ENCODE measurements at places on chromosomes 1 and 21.
A peak's percentile ranks its signal among the peaks of the same experiment; 100 is the strongest.

DNA sequence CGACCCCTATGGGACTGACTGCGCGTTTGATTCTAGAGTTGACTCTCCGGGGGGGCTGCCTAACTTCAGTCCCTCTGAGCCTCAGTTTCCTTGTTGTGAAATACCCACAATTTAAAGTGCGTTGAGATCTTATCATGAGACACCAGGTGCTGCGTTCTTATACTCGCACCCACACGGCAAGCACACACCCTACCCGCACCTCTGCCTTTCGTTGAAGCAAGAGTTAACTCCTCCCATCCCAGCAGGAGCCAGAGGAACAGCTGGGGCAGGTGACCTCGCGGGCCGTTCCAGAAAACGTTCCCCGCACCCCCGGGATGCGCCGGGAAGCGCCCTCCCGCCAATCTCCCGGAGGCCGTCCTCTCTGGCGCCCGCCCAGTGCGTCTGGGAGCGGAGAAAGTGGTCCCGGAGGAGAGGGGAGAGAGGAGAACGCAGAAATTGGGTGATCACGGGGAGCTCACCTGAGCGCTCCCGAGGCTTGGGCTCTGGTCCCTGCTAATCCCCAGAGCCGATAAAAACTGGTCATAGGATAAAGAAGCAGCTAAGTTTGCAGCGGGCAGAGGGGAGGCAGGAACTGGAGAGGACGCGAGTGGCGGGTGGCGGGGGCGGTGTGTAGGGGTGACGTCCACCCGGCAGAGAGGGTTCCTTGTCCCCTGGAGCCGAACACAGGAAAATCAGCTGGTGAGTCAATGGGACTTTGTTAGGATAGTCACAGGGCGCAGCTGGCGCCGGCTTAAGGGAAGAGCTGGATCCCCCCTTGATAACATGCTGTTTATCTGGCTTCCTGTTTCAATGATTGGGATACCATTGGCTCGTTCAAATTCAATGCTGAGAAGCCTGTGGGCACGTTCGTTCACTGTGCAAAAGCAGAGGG, 869 bp downstream of the NAV1 start:
- DNase-seq: peak; percentile 86

DNA sequence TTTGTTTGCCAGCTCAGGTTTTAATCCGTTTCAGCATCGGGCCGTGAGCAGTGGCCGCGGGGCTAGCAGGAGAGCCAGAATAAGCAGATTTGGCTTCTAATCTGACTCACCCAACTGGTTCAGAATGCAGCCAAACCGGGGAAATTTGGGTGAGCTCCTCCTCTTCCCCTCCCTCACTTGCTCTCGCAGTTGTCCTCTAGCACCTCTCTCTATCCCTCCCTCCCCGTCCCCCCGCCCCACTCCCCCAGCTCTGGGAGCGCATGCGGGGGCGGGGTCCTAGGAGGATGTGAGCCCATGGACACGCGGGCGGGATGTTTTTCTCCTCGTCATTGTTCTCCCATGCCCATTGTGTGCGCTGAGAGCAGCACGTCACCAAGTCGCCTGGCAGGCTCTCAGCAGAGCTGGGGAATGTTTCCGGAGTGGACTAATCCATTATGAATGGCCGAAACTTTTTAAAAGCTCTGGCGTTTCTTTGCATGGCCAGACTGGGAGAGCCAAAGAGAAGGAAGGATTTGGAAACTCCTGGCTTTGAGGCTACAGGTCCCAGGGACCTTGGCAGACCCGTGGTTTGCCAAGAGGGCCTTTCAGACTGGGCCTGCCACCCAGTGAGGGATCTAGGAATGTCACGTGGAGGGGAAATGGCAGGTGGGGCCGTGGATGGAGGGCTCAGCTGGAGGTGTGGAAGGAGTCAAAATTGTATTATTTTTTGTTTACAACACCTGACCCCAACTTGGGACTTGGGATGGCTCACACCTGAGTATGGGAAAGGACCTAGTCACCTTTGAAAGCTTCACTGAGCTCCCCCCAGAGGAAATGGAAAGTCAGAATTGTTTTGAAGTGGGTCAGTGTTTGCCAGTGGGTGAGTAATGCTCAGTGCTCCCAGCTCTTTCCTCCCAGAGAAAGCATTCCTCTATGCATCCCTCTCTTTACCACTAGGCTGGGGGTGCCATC, 39.2 kb downstream of the CDK18 start:
- DNase-seq: peak; percentile 92

- peak; percentile 3 for DNase-seq
These were observed 98.8 kb downstream of the RHOU start for GRCh38 chr1:228833911-228834688.

DNA sequence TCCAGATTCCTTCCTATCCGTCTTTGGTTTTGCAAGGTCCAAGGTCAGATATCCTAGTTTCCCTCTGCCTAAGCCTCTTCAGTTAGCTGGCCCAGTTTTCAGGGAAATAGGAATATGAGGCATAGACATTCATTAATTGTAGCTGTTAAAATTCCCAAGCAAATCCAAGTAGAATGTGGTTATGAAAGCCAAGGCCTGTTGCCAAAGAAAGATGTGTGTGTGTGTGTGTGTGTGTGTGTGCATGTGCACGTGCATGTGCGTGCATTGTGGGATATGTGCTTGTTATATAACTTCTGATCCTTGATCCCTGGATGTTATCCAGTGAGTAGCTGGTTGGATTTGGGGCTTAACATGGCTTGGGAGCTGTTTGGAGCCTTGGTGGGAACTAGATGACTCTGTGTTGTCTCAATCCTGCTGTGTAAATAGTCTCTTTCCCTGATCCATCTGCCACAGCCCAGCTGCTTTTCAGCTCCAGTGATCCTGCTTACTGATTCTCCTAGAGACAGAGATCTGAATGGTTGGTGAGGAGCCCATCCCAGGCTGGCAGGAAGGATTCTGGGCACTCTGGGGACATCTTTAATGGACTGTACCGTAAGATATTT, 70.6 kb upstream of the GCLM start:
- DNase-seq: peak; percentile 90

GRCh38 chr1:63877021-63877767, 103.4 kb downstream of the ROR1 start:
- no peak for DNase-seq

GRCh38 chr1:54318246-54318814, 87.9 kb downstream of the SSBP3 start:
- DNase-seq: no peak

DNA sequence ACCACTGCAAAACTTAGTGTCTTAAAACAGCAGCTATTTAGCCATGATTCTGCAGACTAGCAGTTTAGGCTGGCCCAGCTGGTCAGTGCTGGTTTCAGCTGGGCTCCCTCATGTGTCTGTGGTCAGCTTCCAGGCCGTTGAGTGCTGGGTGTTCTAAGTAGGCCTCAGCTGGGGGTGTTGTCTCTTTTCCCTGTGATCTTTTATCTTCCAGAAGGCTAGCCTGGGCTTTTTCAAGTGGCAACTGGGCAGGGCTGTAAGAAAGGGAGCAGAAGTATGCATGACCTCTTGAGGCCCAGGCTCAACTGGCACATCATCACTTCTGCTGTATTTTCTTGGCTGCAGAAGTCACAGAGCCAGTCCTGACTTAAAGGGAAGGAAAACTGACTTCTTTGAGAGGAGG, 136.1 kb downstream of the KIF26B start:
- no peak for DNase-seq

- DNase-seq: peak; percentile 41
These were observed 138.9 kb downstream of the ACTL8 start for GRCh38 chr1:17893891-17894631.

GRCh38 chr21:36534656-36535055, 54.7 kb upstream of the CLDN14 start:
- DNase-seq: no peak

DNA sequence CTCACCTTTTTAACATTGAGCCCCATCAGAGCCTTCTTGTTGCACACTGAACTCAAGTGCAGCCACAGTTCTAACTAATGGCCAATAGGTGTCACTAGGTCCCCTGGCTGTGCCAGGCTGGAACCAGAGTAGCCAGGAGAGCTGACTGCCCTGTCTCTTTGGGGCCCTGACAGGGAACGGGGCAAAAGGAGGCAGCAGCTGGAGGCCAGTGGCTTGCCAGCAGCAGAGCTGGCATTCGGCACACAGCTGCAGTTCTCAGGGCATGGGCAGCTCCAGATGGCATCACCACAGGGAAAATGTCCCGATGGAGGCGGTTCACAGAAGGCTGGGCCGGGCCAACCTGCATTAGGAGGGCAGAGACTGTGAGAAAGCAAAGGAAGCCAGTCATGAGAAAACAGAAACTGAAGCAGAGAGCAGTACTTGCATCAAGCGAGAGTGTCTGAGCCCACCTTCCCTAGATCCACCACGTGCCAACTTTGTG, 188.6 kb downstream of the FCRL5 start:
- peak; percentile 48 for DNase-seq

DNA sequence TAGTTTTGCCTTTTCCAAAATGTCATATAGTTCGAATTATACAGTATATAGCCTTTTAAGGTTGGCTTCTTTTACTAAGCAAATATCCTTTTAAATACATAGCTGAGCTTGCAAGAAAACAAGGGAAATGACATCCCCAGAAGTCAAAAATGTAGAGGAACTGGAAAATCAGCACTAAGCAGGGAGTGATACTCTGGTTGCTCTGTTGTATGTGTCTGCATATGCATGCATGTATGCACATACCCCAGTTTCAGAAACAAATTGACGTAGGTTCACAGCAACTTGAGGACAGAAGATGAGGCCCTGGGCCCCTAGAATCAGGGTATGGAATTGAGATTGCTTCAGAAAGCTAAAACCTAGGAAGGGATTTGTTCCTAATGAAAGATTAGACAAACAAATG, 75.1 kb upstream of the GNG4 start:
- no peak for DNase-seq

GRCh38 chr1:158177700-158178450, 2.8 kb upstream of the CD1D start:
- DNase-seq: peak; percentile 72

DNA sequence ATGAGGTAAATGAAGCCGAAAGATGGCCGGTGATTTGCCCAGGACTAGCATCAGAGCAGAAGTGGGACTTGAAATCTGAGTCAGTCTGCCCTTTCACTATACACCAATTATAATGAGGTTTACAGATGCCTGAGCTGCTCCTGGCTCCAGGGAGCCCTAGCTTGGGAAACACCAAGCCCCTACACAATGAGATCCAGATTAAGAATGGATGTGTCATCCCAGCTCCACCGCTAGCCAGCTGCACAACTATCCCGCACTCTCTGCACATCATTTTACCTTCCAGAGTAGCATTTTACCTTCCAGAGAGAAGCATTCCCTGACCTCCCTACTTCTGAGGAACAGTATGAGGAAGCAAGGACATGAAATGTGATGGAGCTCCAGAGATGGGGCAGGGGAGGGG, 27.0 kb downstream of the SERTAD4 start:
- peak; percentile 88 for DNase-seq

DNA sequence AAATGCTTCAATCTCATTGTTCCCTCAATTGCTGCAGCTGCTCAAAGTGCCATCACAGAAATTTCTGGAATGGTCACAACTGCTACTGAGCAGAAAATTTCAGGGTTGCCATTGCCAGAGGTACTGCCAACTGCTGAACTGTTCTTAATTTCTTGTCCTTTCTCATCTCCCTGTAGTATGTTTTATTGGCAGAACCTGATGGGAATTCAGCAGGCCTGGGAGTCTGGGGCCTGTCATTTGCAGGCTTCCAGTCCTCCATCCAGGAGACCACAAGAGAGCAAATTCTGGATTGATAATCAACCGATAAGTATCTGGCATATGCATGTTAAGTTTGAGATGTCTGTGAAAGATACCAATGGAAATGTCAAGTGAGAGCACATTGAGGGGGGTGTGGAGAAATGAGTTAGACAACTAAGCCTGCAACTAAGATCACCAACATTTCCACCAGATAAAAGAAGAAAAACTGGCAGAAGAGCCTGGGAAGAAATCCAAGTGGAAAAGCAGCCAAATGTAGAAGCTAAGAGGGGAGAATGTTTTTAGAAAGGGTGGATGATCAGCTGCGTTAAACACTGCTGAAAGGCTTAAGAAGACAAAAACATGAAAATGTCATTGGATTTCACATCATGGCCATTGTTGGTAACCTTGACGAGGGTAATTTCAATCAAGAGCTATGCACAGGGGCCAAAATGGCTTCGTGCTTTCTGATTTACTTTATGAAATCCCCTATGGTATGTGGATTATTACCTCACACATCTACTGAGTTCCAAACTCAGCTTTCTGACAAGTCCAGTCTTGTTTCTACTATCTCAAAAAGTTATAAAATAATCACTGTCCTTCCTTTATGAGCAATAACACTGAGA, 648.1 kb downstream of the PLPP3 start:
- DNase-seq: peak; percentile 22

DNA sequence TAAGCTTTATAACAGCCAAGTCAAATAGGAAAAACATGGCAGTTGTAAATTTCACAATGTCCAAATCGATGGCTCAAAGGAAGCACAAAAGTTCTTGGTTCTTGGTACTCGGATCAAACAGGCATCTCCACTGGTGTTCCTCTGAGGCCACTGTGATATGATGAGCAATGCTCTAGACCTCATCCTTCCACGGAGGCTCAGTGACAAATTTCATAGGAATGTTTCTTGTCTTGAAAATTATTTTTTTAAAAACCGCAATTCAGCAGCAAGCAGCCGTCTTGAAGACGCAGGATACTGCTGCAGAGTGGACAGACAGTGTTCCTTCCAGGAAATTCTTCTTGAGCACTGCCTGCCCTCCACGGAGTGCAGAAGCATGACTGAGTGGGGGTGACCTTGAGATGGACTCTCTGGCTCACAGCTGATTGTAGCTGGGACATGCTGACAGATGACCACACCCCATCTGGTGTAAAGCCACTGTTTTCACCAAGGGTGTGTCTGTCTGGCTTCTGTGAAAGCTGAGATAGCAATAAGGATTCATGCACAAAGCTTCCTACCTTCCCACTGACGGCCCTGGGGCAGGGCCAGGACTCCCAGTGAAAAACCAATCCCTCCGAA, 61.9 kb downstream of the TIAM1 start:
- peak; percentile 94 for DNase-seq

DNA sequence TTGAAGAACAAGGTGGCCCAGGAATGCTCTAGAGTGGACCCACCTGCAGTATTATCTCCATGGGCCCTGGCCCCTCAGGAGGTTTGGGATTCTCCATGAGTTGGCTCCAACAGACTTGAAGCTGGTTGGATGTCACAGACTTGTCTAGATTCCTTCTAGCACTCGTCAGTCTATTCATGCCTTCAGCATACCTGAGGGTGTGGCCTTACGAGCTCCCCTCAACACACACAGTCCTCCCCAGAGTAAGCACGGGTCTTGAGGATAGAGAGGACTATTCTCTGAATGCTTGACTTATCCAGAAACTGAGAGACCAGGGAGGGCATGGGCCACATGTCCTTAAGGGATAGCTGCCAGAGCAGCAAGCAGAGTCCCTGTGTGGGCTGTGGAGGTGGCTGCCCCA, 45.9 kb upstream of the COL6A1 start:
- DNase-seq: no peak

DNA sequence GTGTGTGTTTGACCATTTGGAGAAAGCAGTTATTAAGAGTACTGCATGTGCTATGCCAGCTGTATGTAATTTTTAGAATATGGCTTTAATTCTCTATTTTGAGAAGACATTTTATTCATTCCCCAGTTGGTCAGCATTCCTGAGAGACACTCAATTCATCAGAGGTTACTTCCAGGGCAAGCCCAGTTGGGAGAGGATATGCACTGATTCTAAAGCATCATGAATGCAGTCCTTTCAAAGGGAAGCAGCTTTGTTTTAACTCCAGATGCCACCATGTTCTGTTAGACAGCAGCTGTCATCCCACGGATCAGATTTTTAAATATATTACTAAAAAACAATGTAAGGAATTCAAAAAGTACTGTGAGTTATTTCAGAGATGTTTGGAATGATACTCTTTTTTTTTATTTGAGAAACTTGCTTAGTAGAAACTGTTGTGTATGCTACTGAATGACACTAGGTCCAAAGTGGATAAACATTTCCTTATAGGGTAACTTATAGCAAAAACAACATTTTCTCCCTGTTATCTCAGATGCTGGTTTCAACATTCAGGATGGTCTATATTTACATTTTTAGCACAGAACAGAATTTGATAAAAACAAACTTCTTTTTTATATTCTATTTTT, 149.5 kb upstream of the B3GALT2 start:
- DNase-seq: peak; percentile 96
